ENCODE measurements at places on chromosomes 2 and 18.

DNA sequence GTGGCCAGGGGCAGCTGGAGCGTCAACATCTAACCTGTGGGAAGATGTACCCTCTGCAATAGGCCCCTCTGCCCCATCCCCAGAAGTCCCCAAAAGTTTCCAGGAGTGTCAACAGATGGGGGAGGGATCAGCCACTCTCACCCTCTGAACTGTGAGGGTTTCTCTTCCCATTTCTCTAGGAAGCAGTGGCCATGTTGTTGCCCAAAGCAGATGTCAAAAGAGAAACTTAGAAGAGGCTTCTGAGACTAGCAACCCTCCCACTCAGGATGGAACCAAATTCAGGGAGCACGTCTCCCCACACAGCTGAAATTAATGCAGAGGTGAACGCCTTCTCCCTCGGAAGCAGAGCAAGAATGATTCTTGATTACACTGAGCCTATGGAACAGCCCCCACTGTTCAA is 70.3 kb downstream of the ARL4C start:
- DNase-seq: no peak

GRCh38 chr18:46343931-46344372 is 239.8 kb downstream of the HAUS1 start:
- DNase-seq: no peak

- no peak for DNase-seq
These were observed 23.8 kb upstream of the PXDN start for GRCh38 chr2:1767939-1768691.

DNA sequence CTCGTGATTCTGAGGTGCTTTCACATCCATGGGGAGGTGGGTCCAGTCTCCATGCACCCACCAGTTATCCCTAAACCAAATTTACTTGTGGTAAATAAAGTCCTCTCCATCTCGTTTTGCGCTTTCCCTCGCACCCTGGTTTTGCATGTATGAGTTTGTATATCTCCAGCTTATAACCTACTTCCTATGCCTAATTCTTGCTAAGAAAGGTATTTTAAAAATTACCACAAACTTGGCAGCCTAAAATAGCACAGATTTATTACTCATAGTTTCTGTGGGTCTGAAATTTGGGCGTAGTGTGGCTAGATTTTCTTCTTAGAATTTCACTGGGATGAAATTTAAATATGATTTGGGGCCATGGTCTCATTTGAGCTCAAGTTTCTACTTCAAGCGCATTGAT is 511.5 kb downstream of the NYAP2 start:
- no peak for DNase-seq

- DNase-seq: no peak
These were observed 191.1 kb downstream of the CDH2 start for GRCh38 chr18:27985832-27986231.

- DNase-seq: no peak
These were observed 246.1 kb downstream of the DYSF start for GRCh38 chr2:71699428-71699827.

Data from fibroblast of skin of scalp (primary cell).